ENCODE measurements at places on chromosomes 16 and 17.

DNA sequence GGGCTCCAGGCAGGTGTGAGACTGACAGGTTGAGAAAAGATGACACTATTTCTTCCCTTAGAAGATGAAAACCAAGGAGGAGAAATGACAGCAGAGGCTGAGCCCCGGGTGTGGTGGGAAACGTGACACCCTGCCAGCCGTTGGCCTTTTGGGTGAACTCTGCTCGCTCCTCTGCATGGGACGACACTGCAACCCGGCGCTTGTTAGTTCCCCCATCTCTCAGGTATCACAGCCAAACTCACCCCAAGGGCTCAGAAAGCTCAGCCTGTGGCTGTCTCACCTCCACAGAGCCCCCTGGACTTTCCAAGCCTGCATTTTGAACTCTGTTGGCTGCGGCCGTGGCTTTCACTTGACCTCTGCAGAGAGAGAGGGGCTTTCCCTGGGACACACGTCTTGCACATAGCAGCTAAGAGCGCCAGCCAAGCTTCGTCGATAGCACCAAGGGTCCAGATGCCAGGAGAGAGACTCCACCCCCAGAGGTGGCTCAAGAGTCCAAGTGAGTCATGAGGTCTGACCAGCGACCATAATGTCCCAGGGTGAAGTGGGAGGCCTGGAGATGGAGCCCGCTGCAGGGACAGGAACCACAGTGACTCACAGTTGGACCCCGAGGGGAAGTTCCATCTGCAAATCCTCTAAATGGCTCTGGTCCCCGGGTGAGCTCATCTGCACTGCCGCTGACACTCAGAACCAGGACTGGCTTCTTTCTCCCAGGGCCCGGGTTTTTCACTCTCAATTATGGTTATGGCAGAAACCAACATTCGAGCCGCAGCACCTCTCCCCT, 301.9 kb downstream of the SOX9 start:
- peak; percentile 3 for DNase-seq

DNA sequence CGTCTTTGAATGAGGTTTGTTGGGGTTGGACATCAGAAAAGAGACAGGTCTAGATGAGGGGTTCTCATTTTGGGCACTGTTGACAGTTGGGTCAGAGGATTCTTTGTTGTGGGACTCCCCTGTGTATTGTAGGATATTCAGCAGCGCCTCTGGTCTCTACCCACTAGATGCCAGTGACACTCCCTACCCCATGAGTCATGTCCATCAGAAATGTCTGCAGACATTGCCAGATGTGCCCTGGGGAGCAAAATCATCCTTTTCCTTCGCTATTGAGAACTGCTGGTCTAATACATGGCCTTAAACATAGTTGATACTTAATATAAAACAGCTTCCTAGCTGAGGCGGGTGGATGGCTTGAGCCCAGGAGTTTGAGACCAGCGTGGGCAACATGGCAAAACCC, 3.1 kb downstream of the ABAT start:
- no peak for DNase-seq

GRCh38 chr17:74369221-74369620, 1.9 kb downstream of the GPR142 start:
- peak; percentile 43 for DNase-seq

DNA sequence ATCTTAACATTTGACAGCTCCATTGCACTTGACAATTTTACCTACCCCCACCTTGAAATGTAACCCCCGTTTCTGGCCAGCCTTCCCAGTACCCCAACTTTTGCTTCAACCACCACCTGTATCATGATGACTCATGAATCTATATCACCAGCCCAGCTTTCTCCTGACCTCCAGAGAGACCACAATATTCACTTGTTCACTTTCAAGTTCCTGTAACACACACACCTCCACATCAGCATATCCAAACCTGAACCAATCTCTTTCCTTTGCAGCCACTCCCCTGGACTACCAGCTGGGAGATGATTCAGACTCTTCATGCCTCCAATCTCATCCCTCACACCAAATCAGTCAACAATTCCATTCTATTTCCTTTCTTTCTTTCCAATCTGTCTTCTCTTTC, 8.0 kb downstream of the SMG6 start:
- DNase-seq: no peak

DNA sequence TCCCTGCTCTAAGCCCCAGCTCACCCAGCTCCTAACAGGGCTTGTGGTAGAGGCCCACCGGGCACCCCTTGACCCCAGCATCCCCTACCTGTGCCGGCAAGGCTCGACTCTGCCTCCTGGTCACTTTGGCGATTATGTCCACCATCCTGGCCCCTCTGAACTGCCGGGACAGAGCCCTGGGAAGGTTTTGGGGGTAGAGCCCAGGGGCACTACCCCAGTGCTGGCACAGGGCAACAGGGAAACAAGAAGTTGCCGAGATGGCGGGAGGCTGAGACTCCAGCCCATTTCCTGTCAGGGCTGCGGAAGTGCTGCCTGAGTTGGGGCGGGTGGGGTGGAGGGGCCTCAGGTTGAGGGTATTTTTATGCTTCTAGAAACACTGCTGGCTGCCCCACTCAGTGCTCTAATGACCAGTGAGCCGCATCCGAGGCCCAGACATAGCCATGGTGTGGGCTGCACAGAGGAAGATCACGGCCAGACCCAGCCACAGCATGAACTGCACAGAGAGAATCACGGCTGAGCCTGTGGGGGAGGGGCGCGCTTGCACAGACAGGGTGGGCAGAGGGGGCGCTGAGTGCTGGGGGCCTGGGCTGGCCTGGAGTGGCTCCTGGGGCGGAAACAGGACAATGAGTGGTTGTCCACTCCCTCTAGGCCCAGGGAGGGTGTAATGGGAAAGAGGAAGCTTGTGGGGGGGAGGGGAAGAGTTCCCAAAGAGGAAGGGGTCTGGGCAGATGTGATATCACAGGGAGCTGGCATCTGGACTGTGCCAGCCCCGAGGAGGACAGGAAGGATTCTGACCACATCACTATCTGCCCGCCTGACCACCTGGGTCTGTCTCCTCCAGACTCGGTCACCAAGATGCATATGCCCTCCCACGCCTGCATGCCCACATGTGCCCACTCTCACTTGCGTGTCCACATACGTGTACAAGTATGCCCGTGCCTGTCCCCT, 22.3 kb downstream of the ARHGAP27 start:
- DNase-seq: peak; percentile 48

DNA sequence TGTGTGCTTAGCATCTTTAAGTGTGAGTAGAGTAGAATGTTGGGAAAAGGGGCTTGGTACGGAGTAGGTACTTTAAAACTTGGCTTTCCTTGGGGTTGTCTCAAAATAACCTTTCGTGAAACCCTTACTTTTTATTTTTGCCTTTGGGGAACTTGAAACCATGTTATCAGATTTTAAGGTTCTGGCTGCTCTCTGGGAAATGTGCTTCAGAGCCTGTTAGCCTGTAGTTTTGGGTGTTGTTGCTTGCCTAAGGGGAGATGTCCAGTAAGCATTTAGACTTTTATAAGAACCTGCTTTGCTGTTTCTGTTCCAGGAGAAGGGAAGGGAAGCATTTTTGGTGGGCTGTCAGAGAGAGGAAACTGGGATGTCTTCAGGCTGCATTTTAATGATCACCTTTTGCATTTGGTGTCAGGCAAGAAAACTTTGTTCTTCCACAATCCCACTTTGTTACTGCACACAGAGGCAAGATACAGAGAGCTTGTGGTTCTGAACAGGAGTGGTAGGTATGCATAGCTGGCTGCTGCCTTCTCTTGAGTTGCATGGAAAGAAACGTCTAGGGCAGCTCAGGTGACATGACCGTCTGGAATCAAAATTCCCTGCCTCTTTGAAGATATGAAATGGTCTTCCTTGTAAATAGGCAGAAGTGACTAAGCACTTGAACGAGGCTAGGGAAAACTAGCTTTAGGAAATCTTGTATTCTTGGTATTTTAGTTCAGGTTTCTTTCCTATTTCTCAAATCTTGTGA, 1.7 kb downstream of the RABEP1 start:
- DNase-seq: no peak

DNA sequence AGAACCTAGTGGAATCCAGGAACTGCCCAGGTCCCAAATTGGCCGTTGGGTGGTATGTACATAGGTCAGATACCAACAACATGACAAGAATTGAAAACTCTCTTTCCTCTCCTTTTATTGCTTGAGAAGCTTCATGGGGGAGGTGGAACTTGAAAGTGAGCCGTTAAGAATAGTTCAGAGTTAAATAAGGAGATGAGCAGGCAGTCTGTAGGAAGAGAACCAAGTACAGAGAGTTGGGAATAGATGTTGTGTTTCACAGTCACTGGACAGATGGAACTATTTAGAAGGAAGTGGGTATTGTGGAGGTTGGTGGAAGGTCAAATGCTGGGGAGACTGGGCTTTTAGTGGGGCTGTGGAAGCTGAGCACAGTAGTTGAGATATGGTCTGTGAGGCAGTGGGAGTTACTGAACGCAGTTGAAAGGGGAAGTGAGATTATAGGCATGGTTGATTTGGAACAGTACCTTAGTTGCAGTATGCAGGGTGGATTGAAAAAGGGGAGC, 26.4 kb downstream of the ARHGAP44 start:
- DNase-seq: no peak

GRCh38 chr16:88500255-88500661, 47.2 kb downstream of the ZFPM1 start:
- DNase-seq: no peak
